ENCODE measurements at places on chromosomes 5 and 9.

DNA sequence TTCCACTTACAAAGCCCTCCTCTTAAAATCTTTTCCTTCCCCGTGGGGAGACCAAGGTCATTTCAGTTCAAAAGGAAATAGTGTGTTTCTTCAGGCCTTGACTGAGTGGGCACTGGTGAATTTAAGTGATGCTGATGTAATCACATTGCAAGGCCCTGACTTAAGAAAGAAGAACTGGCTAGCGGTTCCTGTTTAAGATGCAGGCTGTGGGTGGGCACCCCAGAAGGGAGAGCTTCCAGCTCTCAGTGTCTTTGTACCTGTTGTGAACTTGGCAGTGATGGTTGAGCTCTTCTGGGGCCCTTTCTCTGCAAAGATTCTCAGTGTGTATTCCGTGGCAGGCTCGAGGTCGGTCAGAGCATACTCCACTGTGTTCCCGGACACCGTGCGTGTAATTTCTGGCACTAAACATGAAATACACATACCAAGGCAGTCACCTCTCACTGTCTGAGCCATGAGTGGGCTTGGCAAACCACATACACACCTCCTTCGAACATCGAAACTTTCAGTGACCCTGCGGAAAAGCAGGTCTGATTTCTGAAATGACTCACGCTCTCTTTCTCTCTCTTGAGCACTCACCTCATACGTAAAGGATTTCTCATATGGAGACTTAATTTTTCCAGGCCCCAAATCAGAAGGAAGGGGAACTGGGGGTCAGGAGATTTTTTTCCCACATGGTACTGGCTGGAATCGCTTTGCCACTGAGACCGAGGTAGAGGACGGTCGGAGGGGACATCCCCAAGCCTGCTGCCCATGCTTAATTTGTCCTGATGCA is 81.9 kb downstream of the TNC start:
- H3K36me3 ChIP-seq: no peaks in the 10 kb centered on the region
- peaks cover 3% of the 10 kb centered on the region for H3K27me3 ChIP-seq
- peaks cover 19% of the 10 kb centered on the region for H3K4me1 ChIP-seq
- no peak overlapping the region for H3K4me3 ChIP-seq

- peaks cover 4% of the 10 kb centered on the region for H3K27me3 ChIP-seq
- no peaks in the 10 kb centered on the region for H3K36me3 ChIP-seq
- H3K27ac ChIP-seq: no peak overlapping the region
- H3K4me1 ChIP-seq: no peaks in the 10 kb centered on the region
- no peak for DNase-seq
- no peak overlapping the region for H3K4me3 ChIP-seq
Observed at GRCh38 chr5:169164481-169164925, 136.4 kb downstream of the SLIT3 start.

DNA sequence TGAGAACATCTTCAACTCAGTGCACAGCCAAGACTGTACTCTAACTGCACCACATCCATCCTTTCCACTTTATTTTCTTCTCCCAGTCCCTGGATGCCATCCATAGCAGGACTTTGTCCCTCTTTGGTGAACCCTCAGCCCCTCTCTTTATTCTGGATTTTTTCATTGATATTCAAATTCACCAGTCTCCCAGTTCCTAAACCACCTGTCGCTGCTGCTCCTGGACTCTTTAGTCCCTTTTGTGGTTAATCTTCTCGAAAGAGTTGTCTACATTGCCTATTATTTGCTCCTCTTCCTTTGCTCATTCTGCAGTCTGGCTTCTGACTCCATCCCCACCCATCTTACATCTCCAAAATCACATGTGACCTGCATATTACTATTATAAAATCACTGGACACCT is 59.4 kb upstream of the ZSWIM6 start:
- H3K36me3 ChIP-seq: no peaks in the 10 kb centered on the region
- no peak for DNase-seq
- no peak overlapping the region for H3K4me3 ChIP-seq
- peaks cover 23% of the 10 kb centered on the region for H3K4me1 ChIP-seq
- no peak overlapping the region for H3K27ac ChIP-seq
- peaks cover 2% of the 10 kb centered on the region for H3K27me3 ChIP-seq

DNA sequence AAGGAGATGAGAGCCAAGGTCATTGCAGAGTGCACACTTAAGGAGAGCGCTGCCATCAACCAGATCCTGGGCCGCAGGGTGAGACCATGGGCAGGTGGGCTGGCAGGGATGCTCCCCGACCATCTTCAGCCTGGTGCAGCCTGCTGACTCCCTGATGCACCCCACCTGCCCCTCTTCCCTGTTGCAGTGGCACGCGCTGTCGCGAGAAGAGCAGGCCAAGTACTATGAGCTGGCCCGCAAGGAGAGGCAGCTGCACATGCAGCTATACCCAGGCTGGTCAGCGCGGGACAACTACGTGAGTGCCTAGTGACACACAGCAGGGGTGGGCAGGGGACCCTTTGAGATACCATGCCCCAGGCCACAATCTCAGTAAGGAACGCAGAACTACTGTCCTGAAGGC is 28.3 kb downstream of the TCF7 start:
- H3K27me3 ChIP-seq: no peaks in the 10 kb centered on the region
- H3K27ac ChIP-seq: peak overlapping the region; percentile 66
- H3K4me1 ChIP-seq: peaks cover 50% of the 10 kb centered on the region
- no peak for DNase-seq
- H3K4me3 ChIP-seq: no peak overlapping the region

DNA sequence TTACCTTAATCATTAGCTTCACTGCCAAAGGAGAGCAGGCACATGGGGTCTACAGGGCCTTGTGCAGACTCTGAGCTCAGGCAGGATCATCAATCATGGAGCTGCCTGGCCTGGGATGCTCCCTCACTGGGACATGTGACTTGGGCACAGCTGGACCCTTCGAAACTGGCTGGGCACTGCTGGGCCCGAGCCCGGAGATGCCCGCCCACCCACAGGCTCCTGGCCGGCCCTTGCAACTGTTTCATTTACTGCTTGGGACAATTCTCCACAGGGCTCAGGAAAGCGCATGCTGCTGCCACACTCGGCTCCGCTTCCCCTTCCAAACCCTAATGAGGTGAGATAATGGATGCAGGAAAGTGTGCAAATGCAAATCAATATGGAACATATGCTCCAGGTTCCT is 387.5 kb downstream of the TRIM36 start:
- no peaks in the 10 kb centered on the region for H3K27me3 ChIP-seq
- H3K4me3 ChIP-seq: no peak overlapping the region
- no peaks in the 10 kb centered on the region for H3K36me3 ChIP-seq
- no peak overlapping the region for H3K27ac ChIP-seq
- H3K4me1 ChIP-seq: no peaks in the 10 kb centered on the region

GRCh38 chr5:180642779-180643178 is 6.6 kb downstream of the FLT4 start:
- no peak overlapping the region for H3K27ac ChIP-seq
- H3K36me3 ChIP-seq: no peaks in the 10 kb centered on the region
- DNase-seq: no peak
- no peaks in the 10 kb centered on the region for H3K4me1 ChIP-seq

- H3K4me3 ChIP-seq: peak overlapping the region; percentile 99
- H3K27me3 ChIP-seq: no peaks in the 10 kb centered on the region
- H3K4me1 ChIP-seq: peaks cover 31% of the 10 kb centered on the region
- H3K27ac ChIP-seq: peak overlapping the region; percentile 93
Observed at GRCh38 chr9:35103660-35104191, 795 bp upstream of the STOML2 start.

DNA sequence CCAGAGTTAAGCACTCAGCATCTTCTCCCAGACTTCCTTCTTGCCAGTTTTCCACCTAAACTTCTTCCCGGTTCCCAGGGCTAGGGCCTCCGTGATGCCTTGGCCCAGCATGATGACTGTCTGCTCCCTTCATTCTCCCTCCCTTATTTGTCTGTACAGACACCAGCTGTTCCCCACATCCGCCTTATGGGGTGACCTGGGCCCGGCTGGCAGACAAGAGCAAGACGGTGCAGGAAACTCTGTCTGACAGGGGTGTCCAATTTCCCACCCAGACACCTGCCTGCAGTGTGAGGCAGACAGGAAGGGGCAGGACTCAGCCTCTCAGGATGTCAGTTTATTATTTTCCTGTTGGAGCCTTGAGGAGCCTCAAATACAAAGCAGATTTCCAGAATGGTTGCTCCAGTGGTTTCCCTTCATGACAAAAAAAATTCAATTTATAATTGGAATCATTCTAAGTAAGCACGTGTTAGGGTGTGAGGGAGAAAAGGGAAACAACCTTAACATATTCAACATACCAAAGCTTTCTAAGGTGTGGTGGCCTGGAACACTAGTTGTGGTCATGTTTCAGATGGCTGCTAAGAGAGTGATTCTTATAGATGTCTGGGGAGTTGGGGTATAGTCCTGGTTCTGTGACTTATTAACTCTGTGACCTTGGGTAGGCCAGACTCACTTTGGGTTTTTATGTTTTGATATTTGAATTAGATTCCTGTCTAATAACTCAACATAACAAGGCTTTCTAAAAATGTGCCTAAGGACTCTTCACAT is 234.5 kb downstream of the PAPPA start:
- no peak overlapping the region for H3K4me3 ChIP-seq
- no peaks in the 10 kb centered on the region for H3K27me3 ChIP-seq
- peaks cover 1% of the 10 kb centered on the region for H3K36me3 ChIP-seq
- H3K4me1 ChIP-seq: no peaks in the 10 kb centered on the region
- DNase-seq: no peak
- H3K27ac ChIP-seq: no peak overlapping the region

GRCh38 chr5:36089989-36090388 is 23.3 kb upstream of the UGT3A2 start:
- no peak overlapping the region for H3K4me3 ChIP-seq
- no peak overlapping the region for H3K27ac ChIP-seq
- no peaks in the 10 kb centered on the region for H3K36me3 ChIP-seq
- H3K27me3 ChIP-seq: peaks cover 7% of the 10 kb centered on the region
- DNase-seq: peak; percentile 16
- no peaks in the 10 kb centered on the region for H3K4me1 ChIP-seq

- peak overlapping the region; percentile 41 for H3K4me3 ChIP-seq
- H3K36me3 ChIP-seq: peaks cover 24% of the 10 kb centered on the region
- H3K27me3 ChIP-seq: no peaks in the 10 kb centered on the region
- peaks cover 84% of the 10 kb centered on the region for H3K4me1 ChIP-seq
- H3K27ac ChIP-seq: peak overlapping the region; percentile 92
- peak; percentile 58 for DNase-seq
Observed at GRCh38 chr5:143054480-143054941, 284.3 kb downstream of the ARHGAP26 start.

- H3K36me3 ChIP-seq: peaks cover 77% of the 10 kb centered on the region
- peak overlapping the region; percentile 72 for H3K4me3 ChIP-seq
- no peaks in the 10 kb centered on the region for H3K27me3 ChIP-seq
- peak overlapping the region; percentile 100 for H3K27ac ChIP-seq
Observed at GRCh38 chr5:157201857-157202256, 21.2 kb downstream of the ITK start.

- no peak overlapping the region for H3K4me3 ChIP-seq
- no peak for DNase-seq
- H3K27me3 ChIP-seq: peaks cover 9% of the 10 kb centered on the region
- no peaks in the 10 kb centered on the region for H3K36me3 ChIP-seq
- no peak overlapping the region for H3K27ac ChIP-seq
- H3K4me1 ChIP-seq: no peaks in the 10 kb centered on the region
Observed at GRCh38 chr5:72662305-72662704, 154.2 kb upstream of the TNPO1 start.

DNA sequence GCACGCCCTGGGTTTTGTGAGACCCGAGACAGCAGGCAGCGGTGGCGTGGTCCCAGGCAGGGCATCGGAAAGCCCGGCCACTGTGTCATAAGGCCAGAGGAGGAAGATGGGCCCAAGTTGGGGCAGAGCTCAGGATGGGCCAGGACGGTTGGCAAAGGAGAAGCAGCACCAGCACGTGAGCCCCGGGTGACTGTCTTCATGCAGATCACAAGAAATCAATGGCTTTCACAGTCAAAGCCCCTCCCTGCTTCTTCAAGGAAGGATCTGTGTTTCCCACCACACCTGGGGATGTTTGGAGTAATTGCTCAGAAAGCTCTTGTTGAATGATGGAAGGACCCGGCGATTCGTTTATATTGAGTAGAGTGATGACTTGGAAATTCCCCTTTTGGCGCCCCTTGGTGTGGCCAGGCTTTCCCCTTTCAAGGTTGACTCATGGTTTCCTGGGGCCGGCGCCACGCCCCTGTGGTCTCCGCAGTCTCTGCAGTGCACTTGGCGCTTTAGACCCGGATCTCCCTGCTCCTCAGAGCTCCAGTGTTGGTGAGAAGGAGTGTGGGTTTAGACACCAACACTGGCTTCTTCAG is 52.1 kb downstream of the IL31RA start:
- H3K27me3 ChIP-seq: peaks cover 4% of the 10 kb centered on the region
- H3K27ac ChIP-seq: no peak overlapping the region
- no peaks in the 10 kb centered on the region for H3K36me3 ChIP-seq
- peak; percentile 84 for DNase-seq

DNA sequence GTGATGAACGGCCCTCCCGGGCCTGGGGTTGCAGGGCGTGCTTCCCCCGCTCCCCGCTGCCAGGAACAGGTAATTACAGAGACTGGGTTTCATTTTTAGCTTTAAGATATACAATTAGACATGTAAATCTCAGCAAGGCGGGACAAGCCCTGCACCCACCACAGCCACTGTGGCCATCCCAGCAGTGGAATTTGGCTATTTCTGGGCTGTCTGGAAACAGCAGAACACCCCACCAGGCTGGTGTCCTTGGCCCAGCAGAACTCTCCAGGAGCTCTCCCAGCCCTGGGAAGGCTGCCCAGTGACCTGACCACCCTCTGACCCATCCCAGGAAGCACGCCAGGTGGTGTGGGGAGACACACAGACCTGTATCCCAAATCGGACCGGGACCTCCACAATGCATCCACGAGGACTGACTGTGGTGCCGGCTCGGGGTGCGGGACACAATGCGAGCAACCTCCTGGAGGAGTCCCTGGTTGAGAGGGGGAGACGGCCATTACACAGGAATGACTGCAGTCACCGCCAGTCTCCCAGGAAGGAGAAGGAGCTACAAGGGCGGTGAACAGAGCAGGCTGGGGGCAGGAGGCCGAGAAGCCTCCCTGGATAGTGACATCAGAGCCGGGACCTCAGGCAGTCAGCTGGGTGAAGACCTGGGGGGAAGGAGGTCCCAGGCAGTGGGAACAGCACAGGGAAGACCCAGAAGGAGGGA is 17.3 kb downstream of the EEIG1 start:
- H3K27me3 ChIP-seq: no peaks in the 10 kb centered on the region
- DNase-seq: peak; percentile 72

GRCh38 chr5:62167561-62168057 is 138.4 kb upstream of the KIF2A start:
- H3K4me3 ChIP-seq: no peak overlapping the region
- DNase-seq: no peak
- H3K27me3 ChIP-seq: peaks cover 11% of the 10 kb centered on the region
- H3K27ac ChIP-seq: no peak overlapping the region
- H3K36me3 ChIP-seq: no peaks in the 10 kb centered on the region

GRCh38 chr5:179280095-179280490 is 65.2 kb downstream of the ADAMTS2 start:
- H3K27me3 ChIP-seq: peaks cover 2% of the 10 kb centered on the region
- no peak overlapping the region for H3K27ac ChIP-seq
- no peak overlapping the region for H3K4me3 ChIP-seq
- no peaks in the 10 kb centered on the region for H3K36me3 ChIP-seq

GRCh38 chr5:86880344-86880743 is 262.6 kb downstream of the COX7C start:
- no peaks in the 10 kb centered on the region for H3K4me1 ChIP-seq
- H3K36me3 ChIP-seq: no peaks in the 10 kb centered on the region
- no peak overlapping the region for H3K4me3 ChIP-seq
- H3K27me3 ChIP-seq: peaks cover 11% of the 10 kb centered on the region
- no peak for DNase-seq

- H3K4me1 ChIP-seq: peaks cover 63% of the 10 kb centered on the region
- H3K4me3 ChIP-seq: no peak overlapping the region
- DNase-seq: peak; percentile 26
- H3K27ac ChIP-seq: peak overlapping the region; percentile 47
- no peaks in the 10 kb centered on the region for H3K27me3 ChIP-seq
Observed at GRCh38 chr9:34983209-34983608, 6.3 kb upstream of the DNAJB5 start.

Measured in activated naive CD4-positive, alpha-beta T cell treated with anti-CD3 and anti-CD28 coated beads for 36 hours (primary cell).